ENCODE measurements at places on chromosomes 16 and 17.
A peak's percentile ranks its signal among the peaks of the same experiment; 100 is the strongest.

GRCh38 chr16:11679250-11679649 is 11.0 kb downstream of the SNN start:
- DNase-seq: no peak

GRCh38 chr17:78892936-78893379 is 10.0 kb downstream of the CEP295NL start:
- DNase-seq: no peak

- no peak for DNase-seq
These were observed 13.9 kb downstream of the EIF4A3 start for GRCh38 chr17:80132906-80133625.

GRCh38 chr16:56975714-56976113 is 13.6 kb upstream of the NLRC5 start:
- DNase-seq: no peak

- DNase-seq: no peak
These were observed 2.3 kb downstream of the RSAD1 start for GRCh38 chr17:50480854-50481490.

GRCh38 chr17:65220732-65221131 is 83.6 kb downstream of the RGS9 start:
- no peak for DNase-seq

- no peak for DNase-seq
These were observed 57.2 kb upstream of the ETV4 start for GRCh38 chr17:43603321-43603720.

DNA sequence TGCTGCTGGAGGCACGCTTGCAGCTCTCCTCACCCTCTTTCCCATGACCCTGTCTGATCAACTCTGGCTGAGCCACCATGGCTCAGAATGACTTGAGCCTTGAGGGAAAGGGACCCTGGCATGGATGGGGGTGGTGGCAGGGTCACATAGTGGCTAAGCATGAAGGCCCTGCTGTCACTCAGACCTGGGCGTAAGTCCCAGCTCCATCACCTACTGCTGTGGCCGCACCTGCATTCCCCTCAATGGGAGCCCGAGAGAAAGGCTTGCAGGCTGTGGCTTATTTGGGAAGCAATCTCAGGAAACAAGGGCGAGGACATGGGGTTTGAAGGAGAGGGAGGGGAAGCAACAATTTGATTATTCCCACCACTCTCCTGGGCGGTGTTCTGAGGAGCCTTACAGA is 17.7 kb upstream of the RAP1GAP2 start:
- DNase-seq: no peak

DNA sequence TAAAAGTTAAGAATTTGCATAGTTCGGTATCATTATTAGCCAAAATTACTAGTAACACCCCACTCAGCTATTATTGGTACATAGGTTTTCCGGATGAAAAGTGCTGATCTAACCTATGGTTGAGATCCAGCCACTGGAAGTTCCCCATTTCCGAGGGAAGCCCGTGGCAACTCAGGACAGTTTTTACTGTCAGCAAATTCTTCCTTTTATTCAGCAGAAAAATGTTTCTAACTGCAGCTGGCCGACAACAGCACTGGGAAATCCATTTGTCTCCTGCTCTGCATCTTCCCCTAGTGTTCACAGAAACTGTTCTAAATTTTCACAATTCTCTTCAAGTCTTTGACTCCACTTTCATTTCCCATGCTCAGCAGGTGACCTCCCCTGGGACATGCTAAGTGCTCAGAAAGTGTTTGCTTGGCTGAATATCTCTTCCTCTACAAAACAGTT is 15.5 kb upstream of the MMD start:
- no peak for DNase-seq

GRCh38 chr17:61294777-61295176 is 104.9 kb upstream of the TBX2 start:
- DNase-seq: no peak

- no peak for DNase-seq
These were observed 161.0 kb downstream of the FTO start for GRCh38 chr16:53864819-53865493.

GRCh38 chr16:383326-384051 is 1.7 kb upstream of the PGAP6 start:
- no peak for DNase-seq

- DNase-seq: no peak
These were observed 95.0 kb downstream of the HS3ST4 start for GRCh38 chr16:25786748-25787147.

DNA sequence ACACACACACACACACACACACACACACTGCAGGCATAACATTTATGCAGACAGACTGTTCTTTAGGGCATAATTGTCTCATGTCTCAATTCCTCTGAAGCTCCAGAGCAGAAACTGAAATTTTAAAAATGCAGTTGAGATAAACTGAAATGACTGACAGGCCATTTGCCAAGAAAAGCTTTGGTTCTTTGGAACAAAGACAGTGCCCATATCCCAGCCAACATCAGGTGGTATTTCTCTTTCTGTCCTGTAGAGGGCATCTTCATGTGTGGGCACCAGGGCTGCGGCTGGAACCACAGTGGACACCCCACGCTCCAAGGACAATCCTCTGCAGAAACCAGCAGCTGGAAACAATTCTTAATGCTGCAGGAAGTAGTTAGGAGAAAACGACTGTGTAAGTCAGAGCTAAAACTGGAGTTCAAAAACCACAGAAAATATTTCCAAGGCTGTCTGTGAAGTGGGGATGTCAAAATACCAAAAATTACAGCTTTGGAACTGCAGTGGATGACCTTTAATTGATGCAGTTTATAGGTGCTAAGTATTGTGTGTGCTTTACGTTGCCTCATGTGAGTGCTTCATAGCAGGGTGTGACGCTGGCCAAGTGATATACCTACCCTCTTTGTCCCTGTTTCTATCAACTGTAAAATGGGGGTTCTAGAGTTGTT is 10.6 kb upstream of the MEFV start:
- no peak for DNase-seq

GRCh38 chr17:71677439-71677838 is 443.4 kb upstream of the SOX9 start:
- no peak for DNase-seq

DNA sequence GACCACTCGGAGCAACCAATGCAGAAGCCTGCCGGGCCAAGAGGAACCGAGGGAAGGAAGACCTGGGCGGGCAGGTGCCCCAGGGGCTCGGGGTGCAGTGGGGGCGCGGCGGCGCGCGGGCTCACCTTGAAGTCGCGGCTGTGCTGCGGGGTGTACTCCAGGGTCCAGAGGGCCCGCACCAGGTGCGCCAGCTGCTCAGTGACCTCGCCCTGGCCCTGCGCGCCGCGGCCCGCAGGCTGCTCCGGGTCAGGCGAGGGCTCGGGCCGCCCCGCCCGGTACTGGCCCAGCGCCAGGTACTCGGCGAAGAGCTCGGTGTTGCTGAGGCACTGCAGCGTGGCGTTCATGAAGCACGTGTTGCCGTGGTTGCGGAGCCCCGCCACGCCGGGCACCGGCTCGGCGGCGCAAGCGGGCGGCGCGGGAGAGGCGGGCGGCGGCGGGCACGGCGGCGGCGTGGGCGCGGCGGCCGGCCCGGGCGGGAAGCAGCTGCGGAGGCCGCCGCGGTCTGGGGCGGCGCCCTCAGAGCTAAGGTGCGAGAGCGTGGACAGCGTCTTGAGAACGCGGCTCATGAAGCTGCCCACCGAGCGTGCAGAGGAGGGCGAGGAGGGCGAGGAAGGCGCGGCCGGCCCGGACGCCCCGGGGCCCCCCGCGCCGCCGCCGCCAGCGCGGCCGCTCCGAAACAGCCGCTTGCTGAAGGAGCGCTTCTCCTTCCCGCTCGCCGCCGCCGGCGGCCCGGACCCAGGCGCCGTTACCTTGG is 562 bp downstream of the USP31 start:
- DNase-seq: peak; percentile 46

DNA sequence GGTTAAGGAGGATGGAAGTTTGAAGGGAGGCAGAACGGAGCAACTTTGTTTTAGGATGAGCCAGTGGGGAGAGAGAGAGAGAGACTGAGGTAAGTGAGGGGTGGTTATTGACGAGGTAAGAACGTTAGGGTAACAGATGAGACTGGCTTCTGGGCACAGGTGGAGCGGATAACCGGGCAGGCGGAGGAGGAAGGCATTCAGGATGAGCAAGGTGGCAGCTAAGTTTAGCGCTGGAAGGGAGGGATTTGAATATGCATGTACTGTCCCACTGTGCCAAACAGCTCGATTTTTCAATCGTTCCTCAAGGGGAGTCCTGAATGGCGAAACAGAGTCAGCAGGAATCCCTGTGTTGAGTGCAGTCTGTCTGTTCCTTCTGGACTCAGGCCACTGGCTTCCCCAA is 35.8 kb downstream of the CACNG3 start:
- no peak for DNase-seq

GRCh38 chr16:26175944-26176343 is 484.2 kb downstream of the HS3ST4 start:
- no peak for DNase-seq

DNA sequence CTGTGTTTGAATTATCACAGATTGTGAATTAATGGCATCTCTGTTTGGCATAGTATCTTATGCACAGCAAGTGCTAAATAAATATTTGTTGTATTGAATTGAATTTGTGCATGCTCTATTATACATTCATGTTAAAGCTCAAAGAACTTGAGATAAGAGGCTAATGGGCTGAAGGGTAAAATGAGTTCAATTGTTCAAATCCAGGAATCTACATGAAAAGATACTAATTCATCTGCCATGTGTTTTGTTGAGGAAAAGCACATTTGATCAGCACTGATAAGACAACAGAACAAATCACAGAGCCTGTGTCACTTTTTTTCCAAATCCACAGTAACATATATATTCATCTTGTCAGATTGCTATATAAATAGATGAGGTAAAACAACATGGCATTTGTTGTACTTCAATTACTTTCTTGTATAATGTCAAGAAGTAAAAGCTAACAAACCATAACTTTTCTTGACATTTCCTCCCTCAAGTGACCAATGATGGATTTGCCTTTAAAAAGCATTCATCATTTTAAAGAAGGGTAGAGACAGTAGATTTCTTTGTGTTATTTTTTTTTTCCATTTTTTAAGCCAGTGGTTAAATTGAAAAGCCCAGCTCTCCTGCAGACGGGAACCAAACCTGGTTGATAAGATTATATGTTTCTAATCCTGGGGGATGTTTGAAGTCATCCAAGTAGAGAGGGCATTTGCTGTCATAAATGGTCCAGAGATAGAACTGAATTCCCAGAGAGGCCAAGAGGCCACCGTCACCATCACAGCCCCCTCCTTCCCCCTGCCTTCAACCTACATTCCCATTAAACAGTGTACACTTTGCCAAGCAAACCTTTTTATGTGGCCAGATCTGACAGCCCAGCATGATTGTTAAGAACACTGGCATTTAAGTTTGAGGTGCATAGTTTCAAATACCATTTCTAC is 123.0 kb downstream of the CHD9NB start:
- no peak for DNase-seq

GRCh38 chr16:56115817-56116576 is 75.3 kb upstream of the GNAO1 start:
- no peak for DNase-seq

- DNase-seq: no peak
These were observed 226.2 kb downstream of the CDRT15L2 start for GRCh38 chr17:20805751-20806150.

DNA sequence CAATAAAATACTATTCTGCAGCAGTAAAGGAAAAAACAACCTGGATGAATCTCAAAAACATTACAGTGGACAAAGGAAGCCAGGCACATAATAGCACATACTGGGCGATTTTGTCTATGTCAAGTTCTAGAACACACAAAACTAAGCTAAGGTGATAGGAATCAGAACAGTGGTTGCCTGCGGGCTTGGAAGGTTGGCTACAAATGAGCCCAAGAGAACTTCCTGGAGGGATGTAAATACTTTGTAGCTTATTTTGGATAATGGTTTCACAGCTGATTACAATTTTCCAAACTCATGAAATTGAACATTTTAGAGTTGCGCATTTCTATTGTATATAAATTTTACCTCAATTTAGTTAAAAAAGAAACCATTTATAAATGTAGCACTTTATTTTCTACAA is 67.6 kb upstream of the CES5A start:
- no peak for DNase-seq
